ENCODE measurements at places on chromosomes 2 and 18.

DNA sequence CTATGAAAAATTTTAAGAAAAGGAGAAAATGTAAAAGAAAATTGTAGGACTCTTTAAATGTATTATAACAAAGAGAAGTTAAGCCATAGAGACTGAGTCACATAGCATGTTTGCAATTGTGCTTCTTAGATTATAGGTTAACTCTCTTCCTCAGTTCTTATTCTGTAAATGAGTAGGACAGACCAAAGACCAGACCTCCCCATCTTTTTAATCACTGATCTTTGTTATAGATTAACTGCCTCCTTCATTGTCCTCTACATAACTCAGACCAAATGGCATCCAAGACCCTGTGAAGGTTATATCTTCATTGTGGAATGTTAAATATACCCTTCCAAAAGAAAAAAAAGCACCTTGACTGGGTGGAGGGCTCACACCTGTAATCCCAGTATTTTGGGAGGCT lies 316.9 kb upstream of the LRRTM4 start:
- DNase-seq, result no peak

- DNase-seq, result peak; percentile 54
These were observed at the start of gene CYBRD1 for GRCh38 chr2:171522052-171522787. Gene CYBRD1 (plus strand): TSS chr2:171522474. CDS start chr2:171522546, 72 bp downstream.

GRCh38 chr2:94871226-94872087 lies at the start of gene TEKT4:
Gene TEKT4 (plus strand): TSS chr2:94871430. CDS start chr2:94871580, 150 bp downstream.
- DNase-seq, result no peak

DNA sequence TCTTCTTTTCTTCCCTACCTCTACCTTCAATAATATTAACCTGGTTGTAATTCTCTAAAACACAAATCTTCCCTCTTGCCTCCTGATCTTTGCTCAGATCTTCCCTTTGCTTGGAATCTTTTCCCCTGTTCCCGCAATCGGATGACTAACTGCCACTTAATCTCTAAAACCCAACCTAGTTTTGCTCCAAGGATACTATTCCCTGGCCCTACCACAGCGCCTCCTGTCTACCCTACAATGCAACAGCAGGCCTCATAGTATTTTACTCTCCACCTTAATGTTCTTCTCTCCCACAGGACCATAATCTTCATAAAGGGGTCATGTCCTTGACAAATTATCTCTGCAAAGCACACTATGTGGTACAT lies 246.8 kb upstream of the TNP1 start:
- no peak for DNase-seq

DNA sequence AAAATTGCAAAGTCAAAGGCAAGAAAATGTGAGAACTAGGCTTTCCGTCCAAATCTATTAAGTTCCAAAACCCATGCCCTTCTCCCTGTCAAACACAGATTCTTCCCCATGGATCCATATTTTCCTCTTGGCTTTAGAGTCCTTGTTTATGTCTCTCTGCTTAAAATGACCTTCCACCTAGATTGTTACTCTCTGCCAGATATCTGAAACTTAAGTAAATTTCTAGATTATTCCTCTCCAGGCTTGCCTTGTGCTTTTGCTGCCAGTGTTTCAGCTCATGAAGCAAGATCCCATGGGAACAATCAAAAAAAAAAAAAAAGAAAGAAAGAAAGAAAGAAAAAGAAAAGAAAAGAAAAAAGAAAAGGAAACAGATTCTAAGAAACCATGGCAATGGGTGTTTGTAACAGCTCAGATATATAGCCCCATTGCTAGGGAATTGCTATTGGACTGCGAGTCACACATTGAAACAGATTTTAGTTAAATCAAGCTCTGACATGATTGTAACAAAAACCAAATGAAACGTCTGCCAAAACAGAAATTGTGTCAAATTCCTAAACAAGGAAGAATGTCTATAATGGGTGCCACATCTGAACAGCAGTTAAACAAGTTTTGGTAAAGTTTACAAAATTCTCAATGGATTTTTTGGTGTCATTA lies 660.7 kb upstream of the CNTNAP5 start:
- no peak for DNase-seq

DNA sequence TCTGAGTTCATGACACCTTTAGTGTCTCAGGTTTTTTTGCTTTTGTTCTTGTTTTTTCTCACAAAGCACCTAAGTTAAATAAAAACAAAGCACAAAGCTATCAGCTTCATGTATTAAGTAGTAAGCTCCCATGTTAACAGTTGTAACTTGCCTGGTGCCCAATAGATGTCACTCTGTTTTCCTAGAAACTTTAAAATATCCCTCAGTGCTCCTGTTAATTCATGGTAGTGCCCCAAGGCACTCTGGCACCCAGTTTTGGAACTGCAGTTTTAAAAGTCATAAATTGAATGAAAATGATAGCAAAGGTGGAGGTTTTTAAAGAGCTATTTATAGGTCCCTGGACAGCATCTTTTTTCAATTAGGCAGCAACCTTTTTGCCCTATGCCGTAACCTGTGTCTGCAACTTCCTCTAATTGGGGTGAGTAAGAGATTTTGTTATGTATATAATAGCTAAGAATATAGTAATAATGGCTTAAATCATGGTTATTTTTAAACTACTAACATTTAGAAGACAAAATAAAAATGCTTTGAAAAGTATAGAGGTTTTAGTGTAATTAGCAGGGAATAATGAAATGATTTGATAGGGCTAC lies 555.0 kb upstream of the TMEFF2 start:
- no peak for DNase-seq

DNA sequence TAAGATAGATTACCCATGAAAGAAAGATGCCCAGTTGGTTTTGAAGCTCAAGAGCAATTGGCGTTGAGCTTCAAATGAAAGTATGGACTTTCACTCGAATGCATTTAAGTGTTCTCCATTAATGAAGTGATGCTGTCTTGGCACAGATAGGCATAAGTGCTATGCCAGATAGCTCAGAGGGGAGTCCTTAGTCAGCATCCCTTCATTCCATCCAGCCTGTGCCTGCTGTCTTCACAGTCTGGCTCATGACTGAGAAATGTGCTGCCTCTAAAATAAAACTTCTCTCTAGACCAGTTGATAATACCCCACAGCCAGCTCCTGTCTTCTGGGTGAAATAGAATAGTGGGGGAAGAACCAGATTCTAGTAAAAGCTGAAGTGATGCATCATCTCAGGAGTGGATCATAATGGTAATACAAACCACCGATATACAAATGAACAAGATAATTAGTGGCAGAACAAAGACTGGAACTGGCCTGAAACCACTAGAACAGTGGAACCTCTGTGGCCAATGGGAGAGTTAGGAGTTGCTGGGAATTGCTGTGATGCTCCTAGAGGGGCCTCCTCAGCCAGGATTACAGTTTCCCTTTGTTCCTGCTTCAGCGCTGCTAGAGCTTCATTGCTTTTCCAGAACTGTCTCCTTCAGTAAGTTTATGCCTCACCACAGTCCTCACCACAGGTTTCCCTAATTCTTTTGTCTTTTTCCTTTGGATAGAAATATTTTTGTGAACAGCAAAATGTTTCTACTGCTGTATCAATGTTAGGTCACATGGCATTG lies 359.3 kb downstream of the KIAA1328 start:
- DNase-seq, result no peak

DNA sequence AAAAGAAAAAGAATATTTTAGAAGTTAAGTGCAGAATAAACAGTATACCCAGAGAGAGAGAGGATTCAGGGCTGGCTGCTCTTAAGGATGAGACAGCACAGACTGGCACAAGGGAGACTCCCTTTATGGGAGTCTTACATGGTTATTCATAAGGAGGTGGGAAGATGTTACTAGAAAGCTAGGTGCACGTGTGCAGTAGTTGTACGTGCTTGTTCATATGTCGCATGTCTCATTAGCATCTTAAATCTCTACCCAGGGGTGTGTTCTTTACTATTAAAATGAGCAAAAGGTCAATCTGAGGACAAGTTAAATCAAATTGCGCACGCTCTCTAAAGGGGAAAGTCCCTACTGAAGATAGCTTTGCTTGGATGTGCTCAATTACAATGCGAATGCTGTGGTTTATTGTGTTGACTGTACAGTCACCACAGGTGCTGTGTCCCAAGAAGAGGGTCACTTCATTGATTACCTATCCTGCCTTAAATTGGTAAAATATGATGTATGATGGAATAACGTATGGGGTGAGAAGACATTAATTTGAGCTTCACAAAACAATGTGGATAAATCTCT lies 368.0 kb upstream of the SPHKAP start:
- DNase-seq, result no peak

DNA sequence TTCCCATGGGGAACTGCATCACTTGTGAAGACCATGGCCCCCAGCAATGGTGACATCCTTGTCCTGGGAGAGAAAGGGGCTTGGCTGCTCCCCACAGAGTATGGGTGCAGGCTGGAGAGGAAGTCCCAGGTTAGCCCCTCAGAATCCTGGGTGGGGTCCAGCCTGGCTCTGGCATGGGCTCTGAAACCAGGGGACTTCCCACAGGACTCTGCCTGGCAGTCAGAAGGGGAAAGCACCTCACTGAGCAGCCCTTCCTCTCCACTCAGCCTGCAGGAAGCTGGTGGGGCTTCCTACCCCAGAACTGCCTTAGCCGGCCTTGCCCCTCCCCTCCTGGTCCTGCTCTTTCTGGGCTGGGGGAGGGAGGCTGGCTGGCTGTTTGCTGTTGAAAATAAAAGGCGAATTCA lies 3.7 kb downstream of the NEURL3 start:
- peak; percentile 49 for DNase-seq

DNA sequence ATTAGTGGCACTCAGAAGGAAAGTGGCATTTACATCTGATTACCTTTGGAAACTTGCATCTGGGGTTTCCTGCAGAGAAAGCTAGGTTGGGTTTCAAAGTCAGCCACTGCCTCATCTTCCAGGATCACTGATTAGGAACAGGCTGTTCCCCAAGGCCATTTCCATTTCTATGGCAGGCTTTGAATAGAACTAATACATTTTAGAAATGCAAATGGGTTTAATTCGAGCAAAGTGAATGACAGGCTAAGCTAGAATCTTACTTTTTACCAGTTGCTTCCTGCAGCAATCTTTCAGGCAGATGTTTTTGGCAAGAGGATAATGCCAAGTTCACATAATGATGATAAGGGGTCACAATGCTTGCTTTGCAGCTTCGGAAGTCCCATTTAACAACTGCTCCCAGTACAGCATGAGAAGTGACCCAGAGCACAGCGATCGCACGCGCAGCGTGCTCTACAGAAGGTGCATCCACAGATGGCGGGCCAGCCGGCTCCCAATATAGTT lies 336.7 kb downstream of the LPIN1 start:
- no peak for DNase-seq

GRCh38 chr2:207779523-207779922 lies 9.8 kb upstream of the FZD5 start:
- no peak for DNase-seq

DNA sequence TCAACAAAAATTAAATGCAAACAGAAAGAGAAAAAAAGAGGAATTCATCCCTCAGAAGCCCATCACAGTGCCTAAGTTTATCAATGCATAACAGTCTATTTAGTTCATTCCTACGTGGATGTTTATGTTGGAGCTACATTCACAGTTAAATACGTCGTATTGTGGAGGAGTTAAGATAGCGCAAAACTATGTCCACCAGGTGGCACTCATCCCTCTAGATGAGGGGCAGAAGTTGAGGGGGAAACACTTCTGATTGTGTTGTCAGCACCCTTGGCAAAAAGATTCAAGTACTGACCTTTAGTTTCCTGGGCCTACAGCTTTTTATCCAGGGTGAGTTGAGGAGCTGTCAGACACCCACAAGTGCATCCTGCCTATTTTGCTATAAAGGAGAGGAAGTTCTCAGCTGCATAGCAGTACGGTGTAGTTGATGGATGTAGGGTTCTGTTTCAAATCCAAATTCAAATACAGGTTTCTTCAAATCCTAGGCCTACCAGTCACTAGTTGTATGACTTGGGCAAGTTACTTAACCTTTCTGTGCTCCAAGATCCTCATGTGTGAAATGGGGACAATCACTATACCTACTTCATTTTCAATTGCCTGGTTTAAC lies 26.8 kb upstream of the MYO1B start:
- no peak for DNase-seq

- DNase-seq, result no peak
These were observed 142.3 kb downstream of the ACOXL start for GRCh38 chr2:110874453-110875383.

GRCh38 chr2:207902821-207903220 lies 122.5 kb downstream of the PLEKHM3 start:
- no peak for DNase-seq

- no peak for DNase-seq
These were observed 216.9 kb downstream of the MYO3B start for GRCh38 chr2:170394641-170395387.

GRCh38 chr2:15293262-15293937 lies 267.7 kb downstream of the NBAS start:
- DNase-seq, result no peak

DNA sequence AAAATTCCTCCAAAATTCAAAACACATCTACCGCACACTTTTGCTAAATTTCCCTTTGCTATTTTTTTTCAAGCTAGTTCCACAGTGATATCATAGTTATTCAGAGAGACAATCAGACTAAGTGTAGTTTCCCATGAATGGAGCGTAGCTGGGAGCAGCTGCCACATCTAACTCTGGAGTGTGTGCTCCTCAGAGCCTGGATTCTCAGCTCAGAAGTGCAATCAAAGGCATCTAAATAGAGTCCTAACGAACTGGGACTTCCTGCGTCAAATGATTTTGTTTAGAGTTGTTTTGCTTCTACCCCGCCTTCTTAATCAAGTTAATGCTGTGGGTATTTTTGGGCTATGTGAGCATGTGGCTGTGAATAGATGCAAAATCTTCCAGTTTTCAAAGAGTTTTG lies 160.3 kb downstream of the TMEM18 start:
- no peak for DNase-seq

GRCh38 chr18:35777039-35777438 lies 195.4 kb upstream of the RMP24 start:
- no peak for DNase-seq

- DNase-seq, result no peak
These were observed 831.1 kb downstream of the GALR1 start for GRCh38 chr18:78080761-78081160.

GRCh38 chr2:53467467-53468180 lies 300.0 kb upstream of the CHAC2 start:
- no peak for DNase-seq

- DNase-seq, result no peak
These were observed 51.0 kb downstream of the TSHZ1 start for GRCh38 chr18:75261430-75262223.

GRCh38 chr18:77708826-77709506 lies 459.3 kb downstream of the GALR1 start:
- no peak for DNase-seq

DNA sequence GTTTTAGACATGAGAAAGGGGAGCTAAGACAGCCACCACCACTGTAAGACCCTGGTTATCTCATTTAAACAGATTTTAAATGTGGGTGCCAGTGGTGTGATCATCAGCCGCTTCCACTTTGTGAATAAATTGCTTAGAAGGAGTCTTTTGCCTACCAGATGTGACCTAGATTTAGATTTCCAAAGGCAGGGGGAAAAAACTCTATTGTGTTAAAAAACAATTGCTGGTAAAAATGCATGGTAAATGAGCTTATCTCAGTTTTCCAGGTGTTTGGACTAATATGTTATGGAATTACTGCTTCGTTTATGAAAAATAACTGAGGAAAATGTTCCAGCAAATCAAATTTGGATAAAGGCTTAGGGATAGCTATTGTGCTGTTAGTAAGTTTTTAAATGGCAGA lies 466.3 kb upstream of the RAB12 start:
- DNase-seq, result no peak

All from bone marrow (tissue), 2 donors.